ENCODE measurements at places on chromosomes 16 and 17. TPM values are rescaled to one million over a fixed set of nuclear protein-coding genes. Genes with fewer than 3 reads are reported as not detected.
A peak's percentile ranks its signal among the peaks of the same experiment; 100 is the strongest.

Gene MYH3
- 0.17 TPM for total RNA-seq

Gene APRT
- 136 TPM for total RNA-seq

Gene CCL23
- not detected for total RNA-seq

Gene BBS2
- total RNA-seq: 46.5 TPM

DNA sequence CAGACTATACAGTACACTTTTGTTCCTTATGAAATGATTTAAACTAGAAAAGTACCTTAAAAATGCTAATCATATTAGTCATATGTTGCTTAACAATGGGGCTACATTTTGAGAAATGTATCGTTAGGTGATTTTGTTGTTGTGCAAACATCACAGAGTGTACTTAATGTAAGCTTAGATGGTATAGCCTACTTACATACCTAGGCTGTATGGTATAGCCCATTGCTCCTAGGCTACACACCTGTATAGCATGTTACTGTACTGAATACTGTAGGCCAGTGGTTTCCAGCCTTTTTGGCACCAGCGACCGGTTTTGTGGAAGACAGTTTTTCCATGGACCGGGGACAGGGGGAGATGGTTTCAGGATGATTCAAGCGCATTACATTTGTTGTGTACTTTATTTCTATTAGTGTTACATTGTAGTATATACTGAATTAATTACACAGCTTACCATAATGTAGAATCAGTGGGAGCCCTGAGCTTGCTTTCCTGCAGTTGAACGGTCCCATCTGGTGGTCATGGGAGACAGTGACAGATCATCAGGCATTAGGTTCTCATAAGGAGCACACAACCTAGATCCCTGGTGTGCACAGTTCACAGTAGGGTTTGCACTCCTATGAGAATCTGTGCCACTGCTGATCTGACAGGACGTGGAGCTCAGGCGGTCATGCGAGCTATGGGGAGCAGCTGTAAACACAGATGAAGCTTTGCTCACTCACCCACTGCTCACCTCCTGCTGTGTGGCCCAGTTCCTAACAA, 35.0 kb upstream of the MRC2 start:
- peak; percentile 65 for DNase-seq

GRCh38 chr16:83586036-83586435, 221.7 kb upstream of the HSBP1 start:
- no peak for DNase-seq

DNA sequence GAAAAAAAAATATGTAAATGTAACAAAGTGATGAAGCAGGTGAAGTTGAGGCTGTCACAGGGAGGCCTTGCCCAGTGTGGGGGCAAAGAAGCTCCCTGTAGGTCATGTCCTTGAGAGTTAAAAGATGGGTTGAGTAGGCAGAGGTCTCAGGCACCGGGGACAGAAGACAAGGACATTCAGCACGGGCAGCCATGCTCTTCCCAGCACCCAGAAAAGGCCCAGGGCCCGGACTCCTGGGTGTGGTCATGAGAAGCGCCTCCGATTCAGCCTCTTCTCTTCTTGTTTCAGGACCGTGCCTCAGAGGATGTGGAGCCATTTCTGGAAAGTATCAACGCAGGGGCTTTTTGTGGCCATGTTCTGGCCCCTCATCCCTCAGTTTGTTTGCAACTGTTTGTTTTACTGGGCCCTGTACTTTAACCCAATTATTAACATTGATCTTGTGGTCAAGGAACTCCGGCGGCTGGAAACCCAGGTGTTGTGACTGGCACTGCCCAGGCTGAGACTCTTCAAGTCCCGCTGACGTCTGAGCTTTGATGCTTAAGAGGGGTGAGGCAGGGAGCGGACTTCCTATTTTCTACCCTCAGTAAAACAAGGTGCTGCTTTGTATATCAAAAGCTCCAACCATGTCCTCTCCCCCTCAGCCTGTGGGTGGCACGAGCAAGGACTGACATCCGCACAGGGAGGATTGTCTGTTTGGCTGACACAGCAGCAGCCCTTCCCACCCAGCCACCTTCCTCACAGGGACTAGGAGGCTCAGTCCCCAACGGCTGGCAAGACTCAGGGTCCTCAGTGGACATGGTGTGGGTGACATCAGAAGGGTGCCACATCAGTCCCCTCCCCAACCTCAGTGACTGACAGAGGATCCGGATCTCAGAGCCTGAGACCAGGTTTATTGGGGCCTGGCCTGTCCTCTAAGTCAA, 26.5 kb downstream of the PLA2G10 start:
- DNase-seq: no peak

DNA sequence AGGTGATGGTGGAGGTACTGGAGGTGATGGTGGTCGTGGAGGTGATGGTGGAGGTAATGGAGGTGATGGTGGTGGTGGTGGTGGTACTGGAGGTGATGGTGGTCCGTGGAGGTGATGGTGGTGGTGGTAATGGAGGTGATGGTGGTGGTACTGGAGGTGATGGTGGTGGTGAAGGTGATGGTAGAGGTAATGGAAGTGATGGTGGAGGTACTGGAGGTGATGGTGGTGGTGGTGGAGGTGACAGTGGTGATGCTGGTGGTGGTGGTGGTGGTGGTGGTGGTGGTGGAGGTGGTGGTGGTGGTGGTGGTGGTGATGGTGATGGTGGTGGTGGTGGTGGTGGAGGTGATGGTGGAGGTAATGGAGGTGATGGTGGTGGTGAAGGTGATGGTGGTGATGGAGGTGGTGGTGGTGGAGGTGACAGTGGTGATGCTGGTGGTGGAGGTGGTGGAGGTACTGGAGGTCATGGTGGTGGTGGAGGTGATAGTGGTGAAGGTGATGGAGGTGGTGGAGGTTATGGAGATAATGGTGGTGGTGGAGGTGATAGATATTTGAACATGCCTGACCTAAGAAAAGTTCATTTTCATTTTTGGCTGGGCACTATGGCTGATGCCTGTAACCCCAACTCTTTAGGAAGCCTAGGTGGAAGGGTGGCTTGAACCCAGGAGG, 55.0 kb downstream of the RNF213 start:
- no peak for DNase-seq

- peak; percentile 98 for DNase-seq
Measured at GRCh38 chr17:72120642-72121163, at the start of gene SOX9. TSS of gene SOX9 (plus strand) at chr17:72121020. CDS start at chr17:72121392, 372 bp downstream.

DNA sequence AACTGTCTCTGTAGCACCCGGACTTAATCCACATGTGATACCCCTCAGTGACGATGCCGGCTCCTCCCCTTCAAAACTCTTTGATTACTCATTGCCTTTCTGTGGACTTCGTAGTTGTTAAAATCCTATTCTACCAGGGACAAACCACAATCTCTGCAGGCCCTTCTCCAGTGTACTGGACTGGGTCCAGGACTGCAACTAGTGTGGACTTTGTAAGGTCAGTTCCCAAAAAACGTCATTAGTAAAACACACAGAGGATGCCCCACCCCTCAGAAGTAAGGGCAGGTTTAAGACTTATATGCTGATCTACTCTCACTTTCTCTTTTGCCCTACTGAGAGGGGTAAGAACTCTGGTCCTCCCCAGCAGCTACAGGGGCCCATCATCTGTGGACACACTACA, 10.5 kb upstream of the NUDT7 start:
- no peak for DNase-seq

DNA sequence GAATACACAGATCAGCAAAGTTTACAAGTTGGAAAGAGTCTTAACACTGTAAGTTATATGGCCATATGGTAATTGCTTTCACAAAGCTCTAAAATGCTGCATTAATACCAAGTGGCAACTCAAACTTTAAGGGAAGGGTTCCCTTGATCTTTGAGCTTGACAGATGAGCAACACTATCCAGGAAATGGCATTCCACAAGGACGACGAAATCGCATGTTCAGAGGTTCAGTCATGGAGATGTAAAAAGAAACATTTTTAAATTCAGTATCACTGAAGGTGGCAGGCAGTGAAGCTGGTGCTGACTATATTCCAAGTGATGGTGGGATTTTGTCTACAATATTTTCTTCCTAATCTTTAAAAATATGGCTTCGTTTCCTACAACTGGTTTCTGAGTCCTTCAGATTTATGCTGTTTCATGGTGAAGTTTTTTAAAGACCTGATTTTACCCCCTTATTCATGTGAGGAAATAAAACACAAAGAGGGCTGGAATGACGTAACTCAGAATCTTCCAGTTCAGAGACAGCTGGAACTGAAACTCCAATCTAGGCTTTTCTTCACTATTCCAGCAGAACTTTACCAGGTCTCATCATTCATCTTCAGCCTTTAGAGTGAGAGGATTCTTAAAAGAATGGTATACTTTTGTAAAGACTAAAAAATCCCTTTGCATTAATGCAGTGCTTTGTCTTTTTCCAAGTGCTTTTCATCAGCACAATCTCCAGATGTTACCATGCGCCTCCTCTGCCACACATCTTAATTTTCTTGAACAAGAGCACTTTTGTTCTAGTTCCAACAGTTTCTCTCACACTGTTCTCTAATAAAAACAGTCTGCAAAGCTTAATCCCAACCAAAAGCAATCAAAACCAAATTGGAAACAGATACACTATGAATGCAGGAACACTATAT, 20.2 kb downstream of the CHCT1 start:
- peak; percentile 15 for DNase-seq

DNA sequence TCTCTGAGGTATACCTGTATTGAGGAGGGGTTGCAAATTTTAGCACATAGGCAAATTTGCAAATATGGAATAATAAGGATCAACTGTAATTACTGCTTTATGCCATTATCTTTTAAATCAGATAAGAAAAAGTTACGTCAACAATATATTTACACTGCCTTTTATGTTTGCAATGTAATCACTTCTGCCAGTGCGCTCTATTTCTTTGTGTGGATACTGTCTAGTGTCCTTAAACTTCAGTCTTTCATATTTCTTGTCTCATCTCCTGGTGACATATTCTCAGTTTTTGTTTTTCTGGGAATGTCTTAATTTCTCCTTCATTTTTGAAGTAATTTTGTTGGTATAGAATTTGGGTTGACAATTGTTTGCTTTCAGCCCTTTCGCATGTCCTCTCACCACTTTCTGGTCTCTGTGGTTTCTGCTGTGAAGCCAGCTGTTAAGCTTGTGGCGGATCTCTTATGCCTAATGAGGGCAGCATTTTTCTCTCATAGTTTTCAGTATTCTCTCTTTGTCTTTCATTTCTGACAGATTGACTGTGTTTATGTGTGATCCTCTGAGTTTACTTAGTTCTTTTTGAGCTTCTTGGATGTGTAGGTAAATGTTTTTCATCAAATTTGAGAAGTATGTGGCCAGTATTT, 37.6 kb upstream of the ABCC11 start:
- no peak for DNase-seq

DNA sequence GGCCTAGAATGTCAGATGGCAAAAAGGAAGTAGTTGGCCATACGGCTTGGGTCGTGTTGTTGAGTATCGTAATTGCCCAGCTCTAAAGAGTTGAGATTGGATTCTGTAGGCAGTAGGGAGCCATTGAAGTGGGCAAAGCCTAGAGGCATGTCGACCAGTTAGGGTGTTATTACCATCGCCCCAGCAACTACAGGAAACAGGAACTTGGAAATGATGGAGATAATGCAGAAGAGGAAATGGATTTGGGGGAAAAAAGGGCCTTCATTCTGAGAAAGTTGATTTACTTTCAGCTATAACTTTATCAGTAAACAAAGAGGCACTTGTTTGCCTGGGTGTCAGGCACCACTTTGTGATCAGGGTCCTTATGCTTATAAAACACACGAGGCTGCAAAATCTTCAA, 52.6 kb downstream of the COX10 start:
- no peak for DNase-seq
